ENCODE measurements at places on chromosomes 3 and 15.
A peak's percentile ranks its signal among the peaks of the same experiment; 100 is the strongest.

DNA sequence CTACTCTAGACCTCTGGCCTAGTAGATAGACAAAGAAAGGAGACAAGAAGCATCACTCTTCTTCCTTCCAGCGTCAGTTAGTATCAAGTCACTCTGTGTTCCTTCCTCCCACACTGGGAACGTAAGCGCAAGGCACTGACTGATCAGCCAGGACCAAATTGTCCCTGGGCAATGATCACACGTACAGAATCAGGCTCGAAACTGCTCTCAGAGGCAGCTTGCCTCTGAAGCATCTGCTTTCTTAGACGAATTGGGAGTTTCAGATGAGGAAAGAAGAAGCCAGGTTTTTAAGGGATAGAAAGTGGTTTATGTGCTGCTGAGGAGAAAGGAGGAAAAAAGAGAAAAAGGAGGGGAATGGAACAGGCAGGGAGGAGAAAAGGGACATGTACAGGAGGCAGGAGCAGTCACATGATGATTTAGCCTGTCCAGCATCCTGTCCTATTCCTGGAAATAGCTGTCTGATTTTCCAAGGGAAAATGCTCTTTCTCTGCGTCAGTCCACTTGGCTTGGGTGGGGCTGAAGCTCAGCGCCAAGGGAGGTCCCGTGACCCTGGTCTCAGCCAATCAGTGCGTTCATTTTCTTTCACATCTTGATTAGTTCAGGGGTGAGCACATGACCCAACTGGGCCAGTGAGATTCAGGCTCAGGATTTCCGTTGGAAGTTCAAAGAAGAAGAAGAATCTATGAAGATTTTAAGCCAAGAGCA is 102.0 kb upstream of the PRICKLE2 start:
- DNase-seq = peak; percentile 62

- peak; percentile 88 for DNase-seq
Measured at GRCh38 chr3:129314386-129315222, 35.9 kb downstream of the HMCES start.

DNA sequence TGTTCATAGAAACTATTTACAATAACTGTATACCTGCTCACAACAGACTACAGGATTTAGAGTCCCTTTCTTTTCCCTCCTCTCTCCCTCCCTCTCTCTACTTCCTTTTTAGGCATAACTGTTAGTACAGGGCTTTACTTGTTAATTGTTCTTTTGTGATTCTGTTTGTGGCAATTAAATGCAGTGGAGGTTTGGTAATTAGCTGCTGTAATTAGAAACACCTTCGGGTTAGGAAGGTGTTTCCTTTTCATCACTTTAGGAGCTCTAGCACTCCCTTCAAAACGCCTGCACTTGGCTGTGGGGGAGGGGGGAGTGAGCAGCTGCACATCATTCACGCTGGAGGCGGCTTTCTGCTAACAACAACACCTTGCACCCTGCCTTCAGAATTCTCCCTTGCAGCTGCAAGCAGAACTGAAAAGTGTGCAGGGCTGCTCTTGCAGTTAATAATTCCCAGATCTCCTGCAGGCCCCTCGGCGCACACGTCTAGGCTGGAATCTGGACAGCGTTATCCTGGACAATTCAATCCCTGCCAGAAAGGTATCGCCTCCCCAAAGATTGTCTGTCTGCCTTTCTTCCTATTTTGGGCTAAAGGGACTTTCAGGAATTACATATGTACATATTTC is 242.6 kb upstream of the RGMA start:
- DNase-seq = no peak

GRCh38 chr15:92951800-92952457 is 51.8 kb downstream of the CHD2 start:
- no peak for DNase-seq

DNA sequence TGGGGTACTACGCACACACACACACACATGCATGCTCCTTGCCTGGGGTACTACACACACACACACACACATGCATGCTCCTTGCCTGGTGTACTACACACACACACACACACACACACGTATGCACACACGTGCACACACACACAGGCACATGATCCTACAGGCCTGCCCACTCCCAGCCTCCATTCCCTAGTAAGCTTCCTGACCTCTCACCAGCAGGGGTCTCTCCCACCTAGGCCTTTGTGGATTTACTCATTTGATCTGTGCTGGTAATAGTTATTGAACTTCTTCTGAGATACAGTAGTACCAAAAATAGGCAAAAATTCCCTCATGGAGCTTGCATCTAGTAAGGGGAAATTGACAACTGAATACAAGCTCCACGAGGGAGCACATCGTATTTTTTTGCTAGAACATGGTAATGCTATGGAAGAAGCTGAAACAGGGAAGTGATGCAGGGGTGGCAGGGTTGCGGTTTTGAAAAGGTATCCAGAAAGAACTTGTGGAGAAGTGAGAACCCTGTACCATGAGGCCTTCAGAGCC is 19.1 kb downstream of the TTC21A start:
- DNase-seq = peak; percentile 78

- DNase-seq = no peak
Measured at GRCh38 chr3:135944831-135945230, 20.7 kb upstream of the PPP2R3A start.

GRCh38 chr3:134464064-134464688 is 21.6 kb downstream of the ANAPC13 start:
- DNase-seq = no peak

- DNase-seq = no peak
Measured at GRCh38 chr3:21795152-21795837, 44.3 kb upstream of the ZNF385D start.

GRCh38 chr15:93028632-93029213 is 60.3 kb downstream of the RGMA start:
- DNase-seq = no peak

GRCh38 chr15:51077221-51078153 is 17.2 kb downstream of the TNFAIP8L3 start:
- no peak for DNase-seq

DNA sequence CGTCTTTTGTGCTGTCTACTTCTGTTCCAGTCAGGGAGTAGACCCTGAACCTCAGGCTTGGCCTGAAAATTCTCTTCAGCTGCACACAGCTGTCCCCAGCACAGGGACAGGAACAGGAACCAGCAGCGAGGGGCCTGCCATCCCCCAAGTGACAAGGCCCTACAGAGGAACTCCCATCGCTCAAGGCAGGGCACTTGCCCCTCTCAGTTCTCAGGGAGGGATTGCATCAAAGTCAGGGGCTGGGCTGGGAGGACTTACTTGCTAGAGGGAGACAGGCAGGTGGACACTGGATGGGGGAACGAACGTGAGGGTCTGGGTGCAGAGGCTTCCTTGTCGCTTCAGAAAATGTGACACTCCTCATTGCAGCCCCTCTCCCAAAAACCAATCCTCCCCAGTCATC is 163.6 kb downstream of the CHSY1 start:
- DNase-seq = no peak

DNA sequence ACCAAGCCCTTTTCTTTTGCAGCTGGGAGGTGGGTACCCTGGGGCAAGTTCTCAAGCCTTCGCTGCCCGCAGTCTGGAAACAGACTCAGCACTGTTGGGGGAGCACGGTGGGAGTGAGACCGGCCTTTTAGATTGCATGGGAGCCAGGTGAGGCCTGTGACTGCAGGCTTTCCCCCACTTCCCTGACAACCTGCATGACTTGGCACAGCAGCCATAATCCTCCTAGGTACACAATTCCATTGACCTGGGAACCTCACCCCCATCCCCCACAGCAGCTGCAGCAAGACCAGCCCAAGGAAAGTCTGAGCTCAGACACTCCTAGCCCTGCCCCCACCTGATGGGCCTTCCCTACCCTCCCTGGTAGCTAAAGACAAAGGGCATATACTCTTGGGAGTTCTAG is 52.2 kb upstream of the CCDC80 start:
- no peak for DNase-seq

DNA sequence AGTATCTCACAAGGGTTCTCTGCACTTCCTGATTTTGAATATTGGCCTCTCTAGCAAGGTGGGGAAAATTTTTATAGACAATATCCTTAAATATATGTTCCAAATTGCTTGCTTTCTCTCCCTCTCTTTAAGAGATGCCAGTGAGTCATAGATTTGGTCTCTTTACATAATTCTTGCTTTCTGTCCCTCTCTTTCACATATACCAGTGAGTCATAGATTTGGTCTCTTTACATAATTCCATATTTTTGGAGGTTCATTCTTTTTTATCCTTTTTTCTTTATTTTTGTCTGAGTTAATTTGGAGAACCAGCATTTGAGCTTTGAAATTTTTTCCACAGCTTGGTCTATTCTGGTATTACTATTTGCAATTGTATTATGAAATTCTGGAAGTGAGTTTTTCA is 77.7 kb upstream of the NUDT16 start:
- no peak for DNase-seq

GRCh38 chr15:40238532-40239403 is at the start of gene PAK6:
PAK6 (plus strand) TSS chr15:40239063; CDS start chr15:40264786, 25,723 bp downstream.
- DNase-seq = peak; percentile 24

- DNase-seq = peak; percentile 12
Measured at GRCh38 chr3:133413161-133414020, 13.5 kb downstream of the BFSP2 start.

GRCh38 chr15:92153620-92154019 is 240.1 kb upstream of the ST8SIA2 start:
- no peak for DNase-seq

DNA sequence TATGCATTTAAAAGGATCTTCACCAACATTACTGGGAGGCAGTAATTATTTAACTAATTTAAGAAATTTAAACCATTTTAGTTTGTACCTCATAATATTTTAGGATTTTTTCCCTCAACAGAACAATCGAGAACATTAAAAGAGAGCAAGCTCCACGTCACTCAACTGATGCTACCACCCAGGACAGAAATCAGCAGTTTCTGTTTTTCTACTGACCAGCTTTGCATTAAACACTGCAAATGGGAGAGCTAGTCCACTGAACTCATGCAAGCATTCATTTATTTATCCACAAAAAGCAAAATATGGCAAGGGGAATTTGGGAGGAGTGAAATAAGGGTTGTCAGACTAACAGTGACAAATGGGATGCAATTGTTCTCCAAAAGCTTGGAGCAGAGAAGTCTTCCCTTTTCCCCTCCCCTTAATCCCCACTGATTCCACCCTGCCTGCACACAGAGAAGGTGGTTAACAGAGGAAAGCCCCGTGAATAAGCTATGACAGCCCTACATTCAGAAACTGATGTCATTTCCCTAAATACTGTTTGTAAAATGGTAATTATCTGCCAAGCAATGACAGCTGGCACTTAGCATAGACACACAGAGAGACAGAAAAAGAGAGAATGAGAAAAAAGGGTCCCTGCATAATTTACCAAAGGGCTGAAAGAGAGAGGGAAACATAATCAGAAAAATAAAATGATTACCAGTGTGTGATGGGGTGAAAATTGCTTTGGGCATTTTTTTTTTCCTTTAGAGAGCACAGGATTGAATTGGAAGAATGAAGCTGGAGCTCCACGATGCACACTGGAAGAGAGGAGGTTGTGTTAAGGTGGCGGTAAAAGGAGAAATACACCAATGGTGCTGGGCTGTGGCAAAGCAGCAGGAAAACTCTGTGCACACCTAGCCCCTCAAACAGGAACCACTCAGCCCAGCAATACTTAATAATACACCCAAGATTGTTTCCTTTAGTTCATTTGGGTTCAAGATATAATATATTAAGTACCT is 777.4 kb downstream of the TUSC7 start:
- DNase-seq = no peak

DNA sequence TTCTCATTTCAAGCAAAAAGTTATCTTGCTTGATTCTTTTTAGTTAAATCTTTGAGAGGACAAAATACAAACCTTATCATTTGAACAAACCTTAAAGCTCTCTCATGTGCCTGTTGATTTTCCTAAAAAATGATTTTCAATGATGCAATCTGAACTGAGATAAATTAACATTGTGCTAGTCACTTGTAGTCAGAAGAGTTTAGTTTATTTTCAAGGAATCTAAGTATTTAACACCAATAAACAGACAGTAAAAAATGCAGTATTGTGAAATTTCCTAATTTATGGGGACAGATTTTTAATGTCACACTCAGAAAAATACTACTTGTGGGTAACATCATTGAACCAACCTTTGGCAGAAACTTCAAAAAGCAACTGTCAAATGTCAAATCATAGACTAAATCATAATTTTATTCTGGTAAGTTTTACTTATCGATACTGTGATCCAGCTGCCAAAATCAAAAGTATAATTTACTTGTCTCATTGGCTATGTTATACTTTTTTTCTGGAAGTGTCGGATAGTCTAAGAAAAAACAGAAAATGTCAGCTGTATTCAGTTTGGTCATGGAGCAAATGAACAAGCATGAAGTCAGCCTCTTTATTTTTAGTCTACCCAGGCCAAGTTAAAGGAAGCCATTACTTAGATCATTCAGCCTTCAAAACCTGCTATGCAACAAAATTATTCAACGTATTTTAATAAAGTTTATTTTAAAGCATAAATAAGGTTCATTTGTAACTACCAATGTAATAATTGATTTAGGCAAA is 52.4 kb upstream of the FNDC3B start:
- DNase-seq = no peak

DNA sequence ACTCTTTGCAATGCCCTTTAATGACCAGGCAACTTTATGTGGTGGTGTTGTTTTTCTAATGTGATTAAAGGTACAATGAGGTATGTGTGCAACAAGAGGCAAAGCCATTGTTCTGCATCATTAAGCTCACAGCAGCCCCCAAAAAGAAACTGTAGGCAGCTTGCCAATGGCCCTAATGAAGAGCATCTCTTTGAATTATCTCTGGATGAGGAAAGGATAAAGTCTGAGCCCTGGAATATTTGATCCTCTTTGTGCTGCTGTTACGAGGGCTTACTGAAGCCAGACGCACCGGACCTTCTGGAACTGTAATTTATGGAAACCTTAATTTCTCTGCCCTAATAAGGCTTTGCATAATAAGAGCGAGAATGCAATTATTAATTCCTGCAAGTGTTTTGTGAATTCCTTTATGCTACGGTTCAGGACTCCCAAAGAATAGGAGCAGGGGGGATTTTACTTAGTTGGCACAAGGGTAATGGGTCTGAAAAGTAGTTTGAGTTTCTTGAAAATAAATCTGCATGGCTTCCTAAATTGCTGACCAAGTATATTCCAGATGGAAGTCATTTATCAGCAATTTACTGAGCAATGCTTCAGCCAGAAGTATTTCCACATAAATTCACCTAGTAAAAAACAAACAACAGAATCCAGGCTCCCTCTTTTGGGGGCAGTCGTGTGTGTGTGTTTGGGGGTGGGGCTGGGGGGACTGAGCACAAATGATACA is 193.4 kb downstream of the PDZRN3 start:
- DNase-seq = no peak

GRCh38 chr15:44441095-44441501 is 13.7 kb downstream of the CTDSPL2 start:
- DNase-seq = no peak

DNA sequence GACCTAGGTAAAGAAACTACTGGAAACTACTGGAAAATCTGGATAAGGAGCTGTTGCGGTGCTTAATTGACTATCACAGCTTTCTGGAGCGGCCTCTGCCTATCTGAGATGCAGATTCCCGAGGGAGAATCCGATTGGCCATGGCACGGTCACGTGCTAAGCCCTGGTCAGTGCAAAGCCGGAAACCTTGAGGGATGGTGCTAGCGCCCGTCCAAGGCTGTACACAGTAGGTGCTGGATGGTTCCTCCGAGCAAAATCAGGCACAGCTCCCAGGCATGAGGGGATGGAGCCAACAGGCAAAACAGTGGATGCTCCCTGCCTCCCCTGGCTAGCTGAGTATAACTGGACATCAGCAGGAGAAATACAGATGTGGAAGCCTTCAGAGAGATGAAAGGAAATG is 238.7 kb upstream of the HES1 start:
- no peak for DNase-seq
